T-helper 2 cell treated with Interferon-gamma antibody and Interleukin-4, amounts not matched to agents 100 ng/mL and 5 ng/mL, for 36 hours (primary cell): ENCODE measurements at places on chromosomes 3 and 15. TPM values are rescaled to one million over a fixed set of nuclear protein-coding genes. Genes with fewer than 3 reads are reported as not detected.

Gene NOX5
- total RNA-seq = 0.02 TPM in 2 replicates

Gene ABI3BP
- not detected in 2 replicates for total RNA-seq

Gene SELENOK
- total RNA-seq = 53.1 and 57.1 TPM in 2 replicates

Gene FAM107A
- not detected in 2 replicates for total RNA-seq

Gene TEX55
- not detected in 2 replicates for total RNA-seq

Gene SLC12A1
- total RNA-seq = not detected in 2 replicates

Gene CFAP91
- not detected in 2 replicates for total RNA-seq

Gene TM4SF18
- not detected in 2 replicates for total RNA-seq

Gene ISLR
- total RNA-seq = not detected in 2 replicates

Gene ACP3
- not detected in 2 replicates for total RNA-seq

Gene BCHE
- total RNA-seq = not detected in 2 replicates

Gene MUSTN1
- 1.4 TPM in 2 replicates for total RNA-seq

Gene ZBED2
- total RNA-seq = 13.1 and 14.2 TPM in 2 replicates

Gene SH3GL3
- not detected in 2 replicates for total RNA-seq

Gene XYLB
- 9.3 and 9.8 TPM in 2 replicates for total RNA-seq

Gene POPDC2
- 2.2 and 2.6 TPM in 2 replicates for total RNA-seq

Gene RTP1
- not detected in 2 replicates for total RNA-seq

Gene GOLGA6L10
- 0.32 and 0.84 TPM in 2 replicates for total RNA-seq

Gene IL16
- total RNA-seq = 199 and 201 TPM in 2 replicates

Gene CGNL1
- not detected in 2 replicates for total RNA-seq

Gene GAP43
- total RNA-seq = not detected in 2 replicates

Gene ANKRD63
- total RNA-seq = 0.23 TPM in 1 of 2 replicates, not detected in the other

Gene NANOGP8
- not detected in 2 replicates for total RNA-seq

Gene CHRFAM7A
- total RNA-seq = 2.3 TPM in 1 of 2 replicates, not detected in the other

Gene NRROS
- 85.8 and 87.2 TPM in 2 replicates for total RNA-seq
